Posterior cingulate gyrus (tissue), 11 donors: ENCODE measurements at places on chromosomes 5 and 9.

DNA sequence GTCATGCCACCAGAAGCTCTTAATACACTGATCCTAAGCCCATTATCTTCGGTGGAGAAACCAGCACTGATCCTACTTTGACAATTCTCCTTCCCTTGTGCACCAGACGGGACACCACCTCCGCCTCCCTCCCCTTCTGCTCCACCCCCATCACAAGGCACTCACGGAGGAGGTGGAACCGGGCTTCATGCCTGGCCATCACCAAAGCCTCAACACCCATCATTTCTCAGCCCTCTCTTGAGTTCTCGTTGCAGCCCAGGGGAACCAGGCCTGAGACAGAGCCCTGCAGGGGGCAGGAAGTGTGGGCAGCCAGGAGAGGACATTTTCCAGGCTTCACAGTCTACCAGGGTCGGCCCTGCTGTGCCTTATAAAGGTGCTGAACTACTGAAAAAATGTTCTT lies 160.5 kb downstream of the GOLPH3 start:
- peak; percentile 91 for DNase-seq

- DNase-seq, result no peak
Measured at GRCh38 chr5:149849280-149849965, 95.2 kb downstream of the PDE6A start.

- DNase-seq, result no peak
Measured at GRCh38 chr5:119426057-119426456, 26.2 kb upstream of the HSD17B4 start.

DNA sequence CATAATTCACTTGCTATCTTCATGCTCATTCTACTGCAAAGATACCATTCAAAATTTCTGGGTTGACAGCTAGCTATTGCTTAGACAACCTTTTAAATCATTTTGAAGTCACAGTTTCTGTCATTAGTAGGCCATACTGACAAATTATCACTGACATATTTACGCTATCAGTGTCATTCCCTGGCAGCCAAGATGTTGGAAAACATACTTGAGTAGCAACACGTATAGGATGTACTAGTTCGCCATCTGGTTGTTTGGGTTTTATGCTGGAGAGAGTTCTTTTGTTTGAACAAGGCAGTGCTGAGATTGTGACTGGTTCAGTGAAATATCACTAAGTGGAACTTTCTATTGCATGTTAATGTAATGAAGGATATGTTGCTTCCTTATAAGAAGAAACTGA lies 621.9 kb downstream of the DTWD2 start:
- no peak for DNase-seq

GRCh38 chr9:24582146-24583126 lies 36.7 kb upstream of the IZUMO3 start:
- DNase-seq, result no peak

DNA sequence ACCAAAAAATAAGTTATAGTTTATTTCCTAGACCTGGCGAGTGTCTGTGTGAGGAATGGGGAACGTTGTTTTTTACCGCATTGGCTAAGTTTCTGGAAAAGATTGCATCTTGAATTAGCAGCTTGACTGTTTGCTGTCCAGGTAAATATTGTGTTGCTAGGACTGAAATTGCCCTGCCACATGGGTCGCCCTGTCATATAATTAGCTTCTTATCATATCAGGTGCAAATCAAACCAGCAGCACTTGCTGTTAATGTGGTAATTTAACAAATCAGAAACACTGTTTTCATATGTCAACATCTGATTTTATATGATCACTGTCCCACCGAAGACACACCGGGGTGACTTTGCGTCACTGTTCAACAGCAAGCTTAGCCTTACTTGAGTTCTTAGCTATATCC lies 63.7 kb upstream of the ZNF622 start:
- DNase-seq, result no peak

DNA sequence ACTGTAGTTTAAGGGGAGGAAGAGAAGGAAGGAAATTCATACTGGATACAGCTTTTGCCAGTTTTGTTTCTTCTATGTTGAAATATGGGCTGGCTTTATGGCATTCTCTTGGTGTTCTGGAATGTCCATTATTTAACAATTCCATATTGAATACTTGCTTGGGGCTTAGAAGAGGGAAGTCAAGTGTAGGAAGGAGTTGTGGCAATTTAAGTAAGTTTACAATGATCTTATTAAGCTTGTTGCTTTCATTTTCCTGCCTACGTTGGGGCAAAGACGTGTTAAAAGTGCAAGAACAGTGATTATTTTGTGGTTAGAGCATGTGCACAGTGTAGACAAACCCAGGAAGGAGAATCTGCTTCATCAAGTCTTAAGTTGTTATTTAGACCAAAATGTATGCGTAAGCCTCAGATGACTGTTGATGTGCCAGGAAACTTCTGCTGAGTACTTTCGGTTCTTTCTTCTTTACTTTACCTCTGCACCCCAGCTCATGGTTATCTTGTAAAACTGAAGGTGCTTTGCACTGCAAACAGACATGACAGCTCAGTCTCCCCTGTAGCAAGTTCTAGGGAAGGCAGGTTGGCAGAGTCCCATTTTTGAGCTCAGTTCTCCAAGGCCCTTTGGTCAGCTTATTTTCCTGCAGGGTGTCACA lies 75.8 kb downstream of the F2RL2 start:
- no peak for DNase-seq

DNA sequence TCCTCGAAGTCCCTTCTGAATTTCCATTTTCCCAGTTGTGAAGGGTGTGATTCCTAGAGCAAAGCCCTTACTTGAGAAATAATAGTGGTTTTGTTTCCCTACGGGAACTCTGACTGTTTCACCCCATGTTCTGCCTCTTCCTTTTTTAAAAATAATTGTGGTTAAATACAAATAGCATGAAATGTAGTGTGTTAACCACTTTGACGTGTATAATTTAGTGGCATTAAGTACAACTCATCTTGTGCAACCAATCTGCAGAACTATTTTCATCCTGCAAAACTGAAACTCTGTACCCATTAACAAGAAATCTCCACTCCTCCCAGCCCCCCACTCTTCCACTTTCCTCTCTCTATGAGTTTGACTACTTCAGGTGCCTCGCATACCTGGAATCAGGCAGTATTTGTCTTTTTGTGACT lies 35.6 kb upstream of the HAND1 start:
- no peak for DNase-seq

DNA sequence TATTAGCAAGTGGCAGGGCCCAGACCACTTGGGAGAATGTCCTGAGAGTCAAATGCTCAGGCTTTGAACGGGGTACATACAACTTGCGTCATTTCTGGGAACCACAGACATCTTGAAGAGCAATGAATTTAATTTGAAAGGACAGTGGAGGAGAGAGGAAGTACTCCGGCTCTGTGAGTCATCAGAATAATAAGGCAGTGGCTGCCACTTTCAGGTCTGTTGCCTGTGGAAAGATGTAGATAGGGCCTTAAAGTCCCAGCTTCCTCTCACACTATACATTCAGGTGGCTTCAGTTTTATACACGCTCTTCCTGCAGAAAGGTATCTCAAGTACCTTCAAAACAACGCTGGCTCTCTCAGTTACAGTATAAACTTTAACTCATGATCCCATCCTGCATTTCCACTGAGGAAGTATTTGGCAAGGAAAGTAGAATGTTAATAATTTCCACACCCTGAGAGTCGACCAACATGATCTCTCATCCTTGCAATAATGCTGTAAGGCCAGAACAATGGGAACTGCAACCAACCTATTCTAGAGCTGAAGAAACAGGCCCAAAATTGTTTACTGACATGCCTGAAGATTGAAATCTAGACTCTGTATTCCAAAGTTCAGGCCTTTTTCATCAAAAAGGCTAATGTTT lies 6.8 kb upstream of the PRUNE2 start:
- DNase-seq, result no peak

- no peak for DNase-seq
Measured at GRCh38 chr5:124436294-124436693, 310.1 kb downstream of the ZNF608 start.

GRCh38 chr5:116671211-116671736 lies 96.7 kb upstream of the SEMA6A start:
- DNase-seq, result no peak

GRCh38 chr9:130882696-130883225 lies 13.9 kb downstream of the QRFP start:
- DNase-seq, result no peak

GRCh38 chr5:124665035-124665434 lies 81.4 kb downstream of the ZNF608 start:
- no peak for DNase-seq

GRCh38 chr5:151798674-151799073 lies 26.9 kb downstream of the G3BP1 start:
- no peak for DNase-seq

- no peak for DNase-seq
Measured at GRCh38 chr9:79053598-79053997, 518.2 kb upstream of the TLE4 start.

GRCh38 chr5:176884571-176884890 lies 14.6 kb downstream of the HK3 start:
- no peak for DNase-seq

GRCh38 chr9:135281791-135282737 lies 194.6 kb downstream of the OLFM1 start:
- DNase-seq, result peak; percentile 58

GRCh38 chr5:10387690-10388089 lies 34.2 kb downstream of the MARCHF6 start:
- DNase-seq, result no peak

- no peak for DNase-seq
Measured at GRCh38 chr5:139930406-139930805, 112.7 kb downstream of the NRG2 start.

- no peak for DNase-seq
Measured at GRCh38 chr5:110727025-110727314, 499 bp upstream of the TMEM232 start.

- peak; percentile 17 for DNase-seq
Measured at GRCh38 chr5:66757219-66757833, 161.1 kb downstream of the MAST4 start.

GRCh38 chr5:36070687-36071571 lies 4.2 kb upstream of the UGT3A2 start:
- DNase-seq, result no peak

- no peak for DNase-seq
Measured at GRCh38 chr5:125272357-125272756, 525.9 kb upstream of the ZNF608 start.

DNA sequence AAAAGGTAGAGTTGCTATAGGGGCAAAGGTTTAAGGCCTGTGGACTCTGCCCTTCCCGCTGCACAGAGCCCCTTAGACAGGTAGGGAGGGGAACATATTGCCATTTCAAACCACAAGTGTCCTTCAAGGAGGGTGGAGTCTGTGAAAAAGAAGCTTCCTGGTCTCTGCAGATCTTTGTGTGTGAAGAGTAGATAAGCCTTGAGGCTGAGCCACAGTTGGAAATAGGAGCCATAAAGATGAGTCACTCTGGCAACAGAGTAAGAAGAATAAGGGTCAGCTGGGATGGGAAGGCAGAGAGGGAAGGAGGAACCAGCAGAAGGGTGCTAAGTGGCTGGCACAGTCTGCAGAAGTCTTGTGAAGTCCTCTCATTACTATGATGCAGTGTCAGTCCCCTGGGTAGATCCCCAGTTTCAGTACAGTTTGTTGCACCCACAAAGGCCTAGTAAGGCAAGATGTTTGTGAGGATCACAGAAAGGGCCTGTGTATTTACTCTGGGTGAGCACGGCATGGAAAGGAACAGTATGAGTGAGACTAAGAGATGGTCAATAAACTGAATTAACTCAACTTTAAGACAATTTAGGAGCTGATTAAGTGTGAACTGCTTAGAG lies 18.1 kb downstream of the GRXCR2 start:
- DNase-seq, result no peak

DNA sequence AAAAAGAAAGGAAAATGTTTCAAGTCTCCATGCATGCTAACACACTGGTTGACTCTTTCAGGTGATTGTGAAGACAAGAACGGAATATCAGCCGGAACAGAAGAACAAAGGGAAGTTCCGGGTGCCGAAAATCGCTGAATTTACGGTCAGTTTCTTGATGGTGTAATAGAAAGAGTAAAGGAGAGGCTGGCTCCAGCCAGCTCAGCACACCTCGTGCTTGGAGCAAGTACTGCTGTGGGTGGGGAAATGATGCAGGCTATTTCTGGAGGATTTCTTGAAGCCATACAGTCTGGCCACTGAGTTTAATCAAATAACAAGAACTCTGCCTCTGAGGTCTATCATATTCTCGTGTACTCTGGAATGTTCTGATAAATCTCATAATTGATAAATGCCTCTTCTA lies 18.7 kb downstream of the NSG2 start:
- no peak for DNase-seq

- no peak for DNase-seq
Measured at GRCh38 chr5:146910239-146910638, 31.7 kb upstream of the PPP2R2B start.

- DNase-seq, result no peak
Measured at GRCh38 chr5:124030043-124030491, 518.1 kb downstream of the CSNK1G3 start.
